ENCODE measurements at places on chromosomes 1 and 21.

DNA sequence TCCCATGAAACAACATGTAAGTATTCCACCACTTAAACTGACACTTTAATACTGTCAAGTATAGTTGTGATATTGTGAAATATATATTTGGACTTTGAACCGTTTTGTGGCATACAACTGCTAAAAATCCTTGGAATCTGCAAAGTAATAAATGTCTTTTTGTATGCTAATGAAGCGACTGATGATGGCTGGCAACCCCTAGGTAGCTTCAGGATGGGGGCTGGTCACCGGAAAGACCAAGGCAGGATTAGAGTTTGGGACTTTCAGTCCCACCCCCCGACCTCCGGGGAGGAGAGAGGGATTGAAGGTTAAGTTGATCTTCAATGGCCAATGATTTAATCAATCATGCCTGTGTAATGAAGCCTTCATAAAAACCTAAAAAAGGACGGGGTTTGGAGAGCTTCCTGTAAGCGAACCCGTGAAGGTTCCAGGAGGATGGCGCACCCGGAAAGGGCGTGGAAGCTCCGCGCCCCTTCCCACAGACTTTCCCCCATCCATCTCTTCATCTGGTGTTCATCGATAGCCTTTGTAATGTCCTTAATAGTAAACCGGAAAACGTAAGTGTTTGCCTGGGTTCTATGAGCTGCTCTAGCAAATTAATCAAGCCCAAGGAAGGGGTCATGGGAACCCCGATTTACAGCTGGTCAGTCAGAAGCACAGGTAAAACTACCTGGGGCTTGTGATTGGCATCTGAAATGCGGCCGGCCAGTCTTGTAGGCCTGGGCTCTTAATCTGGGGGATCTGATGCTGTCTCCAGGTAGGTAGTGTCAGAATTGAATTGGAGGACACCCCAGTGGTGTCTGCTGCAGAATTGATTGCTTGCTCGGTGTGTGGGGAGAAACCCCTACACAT is 1.8 kb upstream of the ZNF281 start:
- DNase-seq: no peak

DNA sequence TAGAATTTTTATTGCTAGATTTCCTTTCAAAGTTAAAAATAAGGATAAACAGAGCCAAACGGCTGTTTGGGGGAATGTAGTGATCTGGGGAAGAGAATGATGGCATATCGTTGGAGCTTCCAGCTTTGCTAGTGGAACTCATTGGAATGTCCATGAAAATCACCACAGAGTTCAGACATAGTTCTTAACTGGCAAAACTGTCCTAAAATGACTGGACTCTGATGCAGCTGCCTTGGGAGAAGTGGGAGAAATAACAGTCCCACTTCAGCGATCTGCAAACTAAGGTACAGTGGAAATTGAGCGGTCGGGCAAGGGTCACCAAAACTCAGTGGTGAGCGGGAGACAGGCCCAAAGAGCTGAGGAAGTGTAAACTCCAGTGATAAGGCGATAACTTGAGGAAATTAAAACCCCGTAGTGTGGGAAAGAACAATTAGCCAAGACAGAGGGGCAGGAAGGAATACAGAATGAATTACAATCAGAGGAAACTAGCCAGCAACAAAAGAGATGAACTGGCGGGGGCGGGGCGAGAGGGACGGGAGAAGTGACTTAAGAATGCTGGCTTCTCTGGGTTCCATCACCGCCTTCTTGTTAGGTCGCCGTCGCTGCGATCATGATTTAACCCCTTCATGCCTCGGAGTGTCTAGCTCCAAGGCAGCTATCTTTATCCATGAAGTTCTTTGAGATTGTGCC is 89.8 kb upstream of the ARHGAP29 start:
- DNase-seq: no peak

DNA sequence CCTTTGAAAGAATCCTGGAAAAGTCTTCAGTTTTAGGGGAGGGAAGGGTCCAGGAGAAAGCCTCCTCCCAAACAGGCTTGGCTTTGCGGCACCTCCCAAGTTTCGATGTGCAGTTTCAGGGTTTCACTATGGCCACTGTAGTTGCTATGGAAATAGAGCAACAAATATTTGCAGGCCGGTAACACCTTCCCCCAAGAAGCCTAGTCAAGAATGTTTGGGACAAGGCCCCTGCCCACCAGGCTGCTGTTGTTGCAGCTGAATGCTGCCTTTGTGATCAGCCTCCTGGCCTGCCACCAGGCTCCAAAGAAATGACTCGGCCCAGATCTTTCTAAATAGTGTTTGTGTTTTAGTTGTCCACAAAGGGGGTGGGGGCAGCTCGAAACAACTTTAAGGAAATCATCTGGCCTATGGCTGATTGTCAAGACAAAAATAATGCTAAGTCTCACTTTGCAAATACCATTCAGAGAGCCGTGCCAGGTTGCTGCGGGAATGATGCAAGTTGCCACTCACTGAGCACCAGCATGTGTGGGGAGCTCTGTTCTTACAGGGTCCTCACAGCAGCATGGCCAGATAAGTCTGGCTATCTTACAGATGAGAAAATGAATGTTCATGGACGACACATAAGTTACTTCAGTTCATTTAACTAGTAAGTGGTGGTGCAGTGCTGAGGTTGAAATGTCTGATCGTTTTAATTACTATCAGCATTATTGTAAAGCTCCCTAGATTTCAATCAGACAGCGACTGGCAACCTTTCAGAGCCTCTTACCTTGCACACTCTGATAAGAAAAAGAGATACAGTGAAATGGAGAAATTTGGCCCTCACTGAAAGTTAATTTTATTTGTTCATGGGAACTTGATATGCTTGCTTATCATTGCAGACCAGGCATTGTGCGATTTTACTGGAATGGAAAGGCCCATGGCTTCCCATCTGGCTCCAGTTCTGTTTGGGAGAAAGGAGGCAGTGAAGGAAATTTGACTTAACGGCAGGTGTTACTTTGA is 91.2 kb upstream of the JUN start:
- no peak for DNase-seq

DNA sequence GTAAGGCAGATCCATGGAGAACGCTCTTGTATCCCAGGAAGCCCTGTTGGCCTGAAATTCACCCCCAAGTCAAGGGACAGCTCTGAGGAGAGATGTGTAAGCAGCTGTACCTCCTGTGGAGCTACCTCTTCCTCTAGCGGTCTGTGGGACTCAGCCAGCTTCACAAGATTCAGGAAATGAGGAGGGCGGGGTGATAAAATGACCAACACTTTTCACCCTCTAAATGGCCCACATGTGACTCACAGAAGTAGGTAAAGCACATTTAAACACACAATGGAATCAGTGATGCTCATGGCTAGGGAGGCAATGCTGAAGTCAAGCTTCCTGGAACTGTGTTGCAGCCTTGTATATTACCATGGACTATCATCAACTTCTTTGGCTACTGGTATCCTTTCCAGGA is at the start of gene SH2D1B:
Gene SH2D1B (minus strand): TSS at position 135 of the 400 bp plus-strand sequence. CDS start 120 bp downstream, at position 15.
- no peak for DNase-seq

GRCh38 chr1:21457654-21458053 is 17.7 kb downstream of the NBPF3 start:
- no peak for DNase-seq

DNA sequence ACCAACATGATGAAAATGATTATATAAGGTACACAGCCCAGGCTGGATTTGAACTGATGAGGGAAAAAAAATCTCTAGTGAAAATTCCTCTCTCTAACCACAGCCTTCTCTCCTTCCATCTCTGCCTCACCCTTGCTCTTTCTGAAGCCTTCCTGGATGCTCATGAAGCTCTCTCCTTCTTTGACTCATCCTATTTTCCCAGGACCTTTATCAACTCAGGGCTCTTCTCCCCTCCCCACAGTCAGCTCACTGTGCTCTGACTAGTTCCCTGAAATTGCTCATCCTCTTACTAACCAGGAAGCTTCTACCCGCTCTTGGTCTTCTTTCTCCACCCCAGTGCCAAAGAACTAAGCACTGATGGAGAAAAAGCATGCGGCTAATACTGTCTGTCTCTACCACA is 46.4 kb upstream of the ERG start:
- DNase-seq: no peak

DNA sequence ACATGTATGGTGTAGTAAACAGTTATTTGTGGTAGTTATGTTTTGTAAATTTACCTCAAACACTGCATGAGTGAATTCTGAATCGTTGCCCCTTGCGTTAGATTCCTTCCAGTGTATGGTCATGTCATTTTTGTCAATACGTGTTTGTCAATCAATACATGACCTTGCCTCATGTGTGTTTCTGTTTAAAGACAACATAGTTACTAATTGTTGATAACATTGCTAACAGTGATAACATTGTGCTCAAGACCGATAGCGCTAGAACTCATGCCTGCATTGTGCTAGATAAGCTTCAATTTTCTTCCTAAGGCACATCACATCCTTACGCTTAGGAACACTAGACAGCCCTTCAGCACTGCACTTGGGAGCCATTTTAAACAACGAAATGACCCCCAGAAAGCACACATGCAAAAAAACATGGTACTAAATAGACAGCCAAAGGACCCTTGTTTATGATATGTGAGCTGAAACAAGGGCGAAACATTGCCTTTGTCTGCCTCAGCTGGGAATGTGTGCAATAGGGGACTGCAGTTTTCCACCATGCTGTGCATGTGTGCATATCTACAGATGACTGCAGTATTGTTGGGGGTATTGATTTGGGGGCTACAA is 37.3 kb downstream of the MRPS6 start:
- DNase-seq: no peak

DNA sequence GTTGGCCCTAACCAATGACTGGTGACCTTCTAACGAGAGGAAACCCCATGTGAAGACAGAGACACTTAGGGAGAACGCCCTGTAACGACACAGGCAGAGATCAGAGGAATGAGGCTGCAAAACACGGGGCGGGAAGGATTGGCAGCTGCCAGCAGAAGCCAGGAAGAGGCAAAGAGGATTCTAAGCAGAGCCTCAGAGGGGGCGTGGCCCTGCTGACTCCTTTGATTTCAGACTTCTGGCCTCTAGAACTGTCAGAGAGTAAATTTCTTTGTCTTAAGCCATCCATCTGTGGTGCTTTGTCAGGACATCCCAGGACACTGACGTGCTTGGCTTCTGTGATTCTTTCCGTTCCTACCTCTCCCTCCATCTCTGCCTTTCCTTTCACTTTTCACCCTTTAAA is 79.3 kb downstream of the SH3BGR start:
- no peak for DNase-seq

GRCh38 chr1:91997607-91998195 is 32.1 kb upstream of the EPHX4 start:
- DNase-seq: peak; percentile 19

DNA sequence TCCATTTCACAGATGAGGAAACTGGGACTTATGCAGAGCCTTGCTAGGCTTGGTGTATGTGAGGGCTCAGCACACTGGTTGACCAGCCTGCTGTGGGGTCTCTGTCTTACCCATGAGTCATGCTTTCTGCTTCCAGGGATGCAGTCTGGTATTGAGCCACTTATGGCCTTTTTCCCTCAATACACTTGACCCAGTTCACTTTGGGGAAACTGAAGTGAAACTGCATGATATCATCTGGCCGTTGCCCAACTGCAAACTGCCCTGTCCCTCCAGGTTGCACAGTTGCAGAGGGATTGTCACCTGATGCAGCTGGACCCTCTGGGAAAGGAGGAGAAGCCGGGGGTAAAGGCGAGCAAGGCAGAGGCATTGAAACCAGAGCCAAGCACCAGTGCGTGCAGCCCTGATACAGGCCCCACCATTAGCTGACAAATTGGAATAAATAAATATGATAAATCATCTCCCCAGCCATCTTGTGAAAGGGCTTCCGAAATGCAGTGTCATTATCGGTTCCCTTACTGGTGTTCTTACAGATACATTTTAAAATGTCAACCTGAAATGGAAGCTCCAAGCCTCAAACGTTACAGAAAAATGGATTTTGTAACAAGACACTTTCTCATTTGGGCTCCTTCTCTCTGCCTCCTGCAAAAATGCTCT is 39.3 kb upstream of the DUSP10 start:
- no peak for DNase-seq

DNA sequence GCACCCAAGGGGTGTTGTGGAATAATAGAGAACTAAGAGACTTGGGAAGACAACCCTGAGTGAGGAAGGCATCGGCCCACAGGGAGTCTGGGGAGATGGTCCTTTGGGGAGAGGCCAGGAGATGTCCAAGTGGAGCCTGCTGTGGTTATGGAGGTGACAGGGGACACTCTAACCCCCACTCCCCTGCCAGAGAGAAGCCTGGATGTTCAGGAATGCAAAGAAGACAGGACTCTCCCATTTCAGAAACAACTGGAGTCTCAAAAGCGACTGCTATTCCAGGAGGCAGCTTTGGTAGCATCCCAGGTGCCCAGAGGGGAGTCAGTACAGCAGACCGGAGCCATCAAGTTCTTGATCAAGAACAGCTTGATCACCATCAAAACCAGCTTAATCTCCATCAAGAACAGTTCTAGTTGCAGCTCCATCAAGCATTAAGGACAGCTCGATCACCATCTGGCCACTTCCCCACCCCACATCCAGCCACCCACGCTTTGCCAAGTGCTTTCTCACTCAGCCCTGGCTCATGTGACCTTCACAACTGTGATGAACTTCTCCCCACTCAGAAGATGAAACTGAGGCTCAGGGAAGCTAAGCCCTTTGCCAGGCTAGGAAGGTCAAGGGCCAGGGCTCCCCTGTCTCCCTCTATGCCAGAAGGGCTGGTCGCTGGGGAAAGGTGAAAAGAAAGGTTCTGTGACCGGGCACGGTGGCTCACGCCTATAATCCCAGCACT is 743 bp downstream of the CD52 start:
- no peak for DNase-seq

GRCh38 chr1:156899956-156900718 is 6.6 kb downstream of the PEAR1 start:
- DNase-seq: no peak

GRCh38 chr1:231724876-231725647 is 98.5 kb downstream of the DISC1 start:
- DNase-seq: no peak

GRCh38 chr1:59316497-59317128 is 19.7 kb downstream of the FGGY start:
- DNase-seq: no peak

DNA sequence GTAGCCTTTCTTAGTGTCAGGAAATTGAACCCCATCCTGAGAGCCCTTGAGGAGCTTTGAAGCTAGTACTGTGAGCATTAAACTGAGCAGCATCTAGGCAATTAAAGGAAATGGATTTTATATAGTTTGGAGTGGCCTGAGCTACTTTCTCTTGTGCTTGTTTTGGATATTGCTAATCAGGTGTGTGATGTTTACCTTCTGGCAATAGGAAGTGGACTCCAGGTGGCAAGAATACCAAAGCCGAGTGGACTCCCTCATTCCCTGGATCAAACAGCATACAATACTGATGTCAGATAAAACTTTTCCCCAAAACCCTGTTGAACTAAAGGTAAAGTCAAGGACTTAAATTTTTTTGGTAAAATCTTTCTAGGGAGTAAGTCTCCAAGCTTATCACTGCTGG is 79.4 kb downstream of the MACF1 start:
- DNase-seq: no peak

GRCh38 chr1:44405798-44406736 is 1.0 kb downstream of the RNF220 start:
- DNase-seq: no peak

- DNase-seq: no peak
Measured at GRCh38 chr1:93689521-93690223, 8.0 kb upstream of the BCAR3 start.

DNA sequence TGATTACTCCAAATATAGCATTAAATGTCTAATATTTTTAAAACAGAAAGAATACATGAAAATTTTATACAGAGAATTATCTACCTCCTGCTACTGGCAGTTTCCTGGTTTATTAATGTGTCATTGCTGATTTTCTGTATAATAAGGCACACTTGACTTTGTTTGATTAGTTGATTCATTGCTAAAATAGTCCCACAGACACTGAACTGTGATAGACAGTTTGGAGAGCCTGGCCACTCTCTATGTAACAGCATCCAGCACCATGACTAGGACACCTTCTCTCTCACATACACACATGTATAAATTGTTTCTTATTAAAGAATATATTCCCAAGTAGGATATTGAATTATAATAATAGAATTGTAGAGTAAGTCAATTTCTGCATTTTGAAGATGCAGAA is 368.5 kb upstream of the SNX7 start:
- no peak for DNase-seq
